ENCODE measurements at places on chromosomes 11 and 22. TPM values are rescaled to one million over a fixed set of nuclear protein-coding genes. Genes with fewer than 3 reads are reported as not detected.

GRCh38 chr11:57324886-57325734, at the start of gene TNKS1BP1:
Gene TNKS1BP1 (minus strand): TSS chr11:57324952. CDS start chr11:57321885, 3,067 bp downstream.
- peak; percentile 96 for DNase-seq

- DNase-seq, result no peak
Observed at GRCh38 chr22:35586771-35587170, 30.4 kb downstream of the MB start.

- no peak for DNase-seq
Observed at GRCh38 chr11:69439651-69440464, 41.6 kb upstream of the LINC01488 start.

- DNase-seq, result no peak
Observed at GRCh38 chr22:30392661-30393321, 4.0 kb upstream of the SEC14L2 start.

GRCh38 chr11:19493446-19494213, 219.0 kb upstream of the NAV2 start:
- no peak for DNase-seq

DNA sequence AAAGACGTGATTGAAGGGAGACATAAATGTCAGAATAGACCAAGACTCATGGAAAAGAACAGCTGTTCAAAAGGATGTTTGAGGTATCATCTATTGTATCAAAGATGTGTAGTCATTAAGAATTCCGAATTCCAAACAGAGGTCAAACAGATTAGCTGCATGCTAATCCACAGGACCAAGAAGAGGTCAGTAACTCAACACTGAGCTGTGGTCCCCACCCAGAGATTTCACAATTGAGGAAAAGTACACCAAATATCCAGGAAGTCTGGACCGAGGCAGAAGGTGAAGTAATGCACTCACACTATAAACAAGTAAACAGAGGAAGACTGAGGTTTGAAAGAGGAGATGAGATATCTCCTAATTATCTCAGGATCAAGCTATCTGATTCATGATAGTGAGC, 29.6 kb upstream of the OR5P2 start:
- DNase-seq, result no peak

- DNase-seq, result no peak
Observed at GRCh38 chr11:76823481-76824028, 37.2 kb upstream of the ACER3 start.

DNA sequence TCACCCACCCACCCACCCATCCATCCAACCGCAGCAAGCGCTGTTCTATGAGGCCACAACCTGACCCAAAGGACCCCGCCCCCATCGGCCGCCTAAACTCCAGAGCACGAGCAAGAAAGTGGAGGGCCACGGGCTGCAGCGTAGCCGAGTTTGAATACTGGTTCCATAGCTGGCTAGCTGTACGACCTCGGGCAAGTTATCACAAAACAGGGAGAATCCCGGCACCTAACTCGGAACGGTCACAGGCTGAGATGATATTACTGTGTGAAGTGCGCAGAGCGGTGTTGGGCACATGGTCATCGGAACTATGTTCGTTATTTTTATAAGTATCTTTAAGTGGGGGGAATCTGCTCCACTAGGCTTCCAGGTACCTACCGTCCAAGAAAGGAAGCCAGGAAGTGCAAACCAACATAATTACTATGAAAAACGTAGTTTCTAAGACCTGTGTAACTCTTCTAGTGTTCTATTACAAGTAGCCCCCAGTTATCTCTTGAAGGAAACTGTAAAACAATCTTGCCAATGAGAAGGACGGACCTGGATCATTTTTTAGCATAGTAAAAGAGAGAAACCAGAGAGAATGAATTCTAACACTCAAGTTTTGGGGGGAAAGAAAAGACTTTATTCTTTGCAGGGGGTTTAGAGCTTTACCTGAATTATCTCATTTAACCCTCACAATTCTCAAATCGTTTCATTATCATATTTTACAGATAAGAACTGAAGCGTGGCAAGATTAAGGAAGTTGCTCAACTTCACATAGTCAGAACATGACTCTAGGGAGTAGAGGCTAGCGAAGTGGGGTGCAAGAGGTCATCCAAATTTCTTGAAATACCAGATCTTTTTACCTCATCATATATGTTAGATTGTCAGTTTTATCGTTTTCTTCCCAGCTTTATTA, 663 bp upstream of the BUD13 start:
- no peak for DNase-seq

DNA sequence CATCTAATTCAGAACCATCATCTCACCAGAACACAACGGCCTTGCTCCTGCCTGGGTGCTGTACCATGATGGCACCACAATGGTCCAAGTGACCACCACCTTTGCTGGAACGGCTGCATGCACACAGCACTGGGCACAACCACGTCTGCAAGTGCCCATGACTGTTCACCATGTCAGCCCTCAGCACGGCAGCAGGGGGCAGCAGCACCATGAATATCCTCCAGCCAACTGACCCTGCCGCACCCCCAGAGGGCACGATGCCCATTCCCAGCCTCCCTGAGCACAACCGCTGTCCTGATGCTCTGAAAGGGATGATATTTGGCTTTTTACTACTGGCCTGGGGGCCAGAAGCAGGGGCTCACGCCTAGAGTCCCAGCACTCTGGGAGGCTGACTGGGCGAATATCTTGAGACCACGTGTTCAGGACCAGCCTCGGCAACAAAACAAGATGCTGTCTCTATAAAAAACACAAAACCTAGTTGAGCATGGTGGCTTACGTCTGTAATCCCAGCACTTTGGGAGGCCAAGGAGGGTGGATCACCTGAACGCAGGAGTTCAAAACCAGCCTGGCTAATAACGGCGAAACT, 25.7 kb downstream of the DRD4 start:
- DNase-seq, result peak; percentile 39

GRCh38 chr11:82004537-82005213, 729.0 kb downstream of the FAM181B start:
- no peak for DNase-seq

DNA sequence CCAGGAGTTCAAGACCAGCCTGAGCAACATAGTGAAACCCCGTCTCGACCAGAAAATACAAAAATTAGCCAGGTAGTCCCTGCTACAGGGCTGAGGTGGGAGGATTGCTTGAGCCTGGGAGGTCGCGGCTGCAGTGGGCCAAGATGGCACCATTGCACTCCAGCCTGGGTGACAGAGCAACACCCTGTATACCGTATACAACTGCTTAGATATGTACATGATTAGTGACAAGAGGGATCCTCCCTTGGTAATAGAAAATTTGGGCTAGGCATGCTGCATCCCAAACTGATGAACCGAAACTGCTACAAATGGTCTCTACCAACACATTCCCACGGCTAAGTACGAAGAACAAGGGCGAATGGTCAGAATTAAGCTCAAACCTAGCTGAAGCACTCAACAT, 12.2 kb upstream of the SLC37A4 start:
- DNase-seq, result no peak

DNA sequence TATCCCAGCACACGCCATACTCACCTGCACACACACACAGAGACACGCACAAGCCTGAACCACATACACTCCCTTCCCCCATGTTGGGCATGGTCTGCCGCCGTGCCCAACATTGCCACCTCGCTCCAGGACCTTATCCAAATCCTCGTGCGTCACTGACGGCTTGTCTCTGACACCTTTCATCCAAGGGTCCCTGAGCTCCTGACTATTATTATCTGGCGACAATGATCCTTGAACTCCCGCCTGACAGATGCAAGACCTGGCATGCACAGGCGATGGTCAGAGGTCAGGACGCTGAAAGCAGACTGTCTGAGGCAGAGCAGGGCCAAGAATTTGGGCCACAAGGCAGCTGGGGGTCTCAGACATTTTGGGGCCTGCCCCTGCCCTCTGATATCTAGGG, 4.2 kb downstream of the MB start:
- no peak for DNase-seq

DNA sequence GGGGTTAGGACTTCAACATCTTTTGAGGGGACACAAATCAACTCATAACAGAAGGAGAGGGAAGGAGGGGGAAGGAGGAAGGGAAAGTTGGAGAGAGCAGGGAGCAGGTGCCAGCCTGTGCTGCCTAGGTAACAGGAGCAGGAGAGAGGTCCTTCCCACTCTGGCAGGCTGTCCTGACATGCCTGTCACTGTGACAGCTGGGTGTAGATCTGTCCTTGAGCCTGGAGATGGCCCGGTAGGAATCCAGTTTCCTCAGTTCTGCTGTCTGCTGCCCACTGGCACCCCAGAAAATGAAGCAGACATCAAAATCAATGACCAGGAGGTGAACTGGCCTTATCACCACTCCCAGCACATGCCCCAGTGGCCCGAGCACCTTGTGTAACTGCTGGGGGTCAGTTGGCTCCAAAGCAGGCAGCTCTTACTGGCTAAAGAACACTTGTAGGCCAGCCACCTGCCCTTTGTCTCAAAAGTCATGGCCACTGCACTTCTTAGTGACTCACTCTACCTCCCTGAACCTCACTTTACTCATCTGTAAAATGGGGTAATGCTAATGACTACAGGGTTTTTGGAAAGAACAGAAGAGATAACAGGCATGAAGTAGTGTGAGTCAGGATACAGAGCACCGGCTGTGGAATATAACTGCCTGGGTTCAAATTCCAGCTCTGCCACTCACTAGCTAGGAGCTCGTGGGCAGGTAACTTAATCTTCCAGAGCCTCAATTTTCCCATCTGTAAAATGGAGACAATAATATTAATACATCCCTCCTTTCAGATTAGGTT, 8.0 kb upstream of the TSPAN18 start:
- DNase-seq, result no peak

DNA sequence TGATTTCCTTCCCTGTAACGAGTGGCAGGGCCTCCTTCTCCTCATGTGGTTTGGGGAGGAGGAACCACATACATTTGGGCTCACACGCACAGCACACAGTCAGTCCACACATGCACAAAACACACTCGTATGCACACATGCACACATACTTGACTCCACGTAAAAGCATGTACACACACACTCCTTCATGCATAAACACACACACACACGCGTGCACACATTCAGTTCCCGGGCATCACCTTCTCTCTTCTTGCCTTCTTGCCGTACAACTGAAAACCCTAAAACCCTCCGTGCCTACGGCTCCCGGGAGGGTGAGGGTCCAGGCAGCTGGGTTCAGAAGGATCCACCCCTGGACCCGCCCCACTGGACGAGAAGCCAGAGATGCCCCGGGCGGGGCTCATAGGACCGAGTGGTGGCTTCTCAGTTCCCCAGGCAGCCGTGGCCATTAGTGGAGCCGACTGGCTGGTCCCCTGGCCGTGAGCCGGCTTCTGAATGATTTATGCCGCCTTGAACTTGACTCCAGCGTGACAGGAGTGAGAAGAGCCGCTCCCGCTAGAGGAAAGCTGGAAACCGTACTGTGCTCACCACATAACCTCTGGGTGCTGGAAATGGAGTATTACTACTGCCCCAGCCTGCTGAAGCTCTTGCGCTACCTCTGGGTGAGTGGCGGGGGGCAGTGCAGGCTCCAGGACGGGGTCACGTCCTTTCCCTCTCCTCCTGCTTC, 117.4 kb downstream of the KIAA1671 start:
- DNase-seq, result no peak

- no peak for DNase-seq
Observed at GRCh38 chr22:23067691-23068090, 2.6 kb upstream of the GNAZ start.

GRCh38 chr11:32960553-32961164, 55.0 kb upstream of the DEPDC7 start:
- DNase-seq, result peak; percentile 33

- DNase-seq, result no peak
Observed at GRCh38 chr11:69272831-69273485, 21.0 kb upstream of the MYEOV start.

MMP12 gene
- not detected for polyA plus RNA-seq

C1QTNF6 gene
- 25.0 TPM for polyA plus RNA-seq

YAP1 gene
- polyA plus RNA-seq, result 385 TPM

RIMBP3B gene
- polyA plus RNA-seq, result 0.03 TPM

SCUBE2 gene
- 33.1 TPM for polyA plus RNA-seq

TENM4 gene
- polyA plus RNA-seq, result 3.7 TPM
